SK-N-DZ (cell line): ENCODE measurements at places on chromosomes 6 and 20.

DNA sequence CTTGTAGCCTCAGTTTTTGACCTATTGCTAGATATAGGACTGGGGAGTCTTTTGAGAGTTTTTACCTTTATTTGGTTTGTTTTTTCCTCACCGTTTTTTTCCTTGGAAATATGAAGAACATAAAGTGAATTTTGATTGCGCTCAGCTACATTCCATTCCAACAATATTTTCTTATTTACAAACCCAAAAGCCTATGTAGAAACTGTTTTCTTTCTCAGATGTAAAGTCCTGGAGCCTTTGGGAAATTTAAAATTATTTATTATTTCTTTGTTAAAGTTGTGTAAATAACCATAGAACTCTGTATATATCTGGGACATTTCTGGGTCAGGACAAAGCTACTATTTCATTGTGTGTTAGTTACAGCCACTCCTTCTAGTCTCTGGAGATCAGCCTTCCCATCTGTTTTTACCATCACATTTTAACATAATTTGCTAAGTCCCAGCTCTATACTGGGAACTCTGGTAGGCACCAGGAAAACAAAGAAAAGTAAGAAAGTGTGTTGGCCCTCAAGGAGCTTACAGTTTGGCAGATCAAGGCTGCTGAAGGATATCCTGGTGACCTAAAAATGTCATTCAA lies 68.8 kb downstream of the JAG1 start:
- no peak for DNase-seq

DNA sequence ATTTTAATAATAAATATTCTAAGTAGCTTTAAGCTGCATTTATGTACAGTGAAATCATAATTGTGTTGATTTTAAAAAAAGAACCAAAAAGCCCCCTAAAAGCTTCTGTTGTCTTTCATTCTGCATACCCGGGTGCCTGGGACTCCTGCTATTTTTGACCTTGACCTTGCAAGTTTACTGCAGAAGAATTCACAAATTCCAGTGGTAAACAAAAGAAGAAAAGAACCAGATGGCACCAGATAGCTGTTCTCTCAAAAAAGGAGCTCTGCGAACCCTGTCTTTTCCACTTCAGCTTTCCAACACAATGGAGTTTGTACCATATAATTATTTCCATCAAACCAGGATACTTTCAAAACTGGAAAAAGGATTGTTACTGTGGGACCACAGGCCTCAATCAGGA lies 363.3 kb downstream of the SMOC2 start:
- DNase-seq = no peak

- DNase-seq = no peak
These were observed 31.1 kb downstream of the TFAP2B start for GRCh38 chr6:50849796-50850180.

DNA sequence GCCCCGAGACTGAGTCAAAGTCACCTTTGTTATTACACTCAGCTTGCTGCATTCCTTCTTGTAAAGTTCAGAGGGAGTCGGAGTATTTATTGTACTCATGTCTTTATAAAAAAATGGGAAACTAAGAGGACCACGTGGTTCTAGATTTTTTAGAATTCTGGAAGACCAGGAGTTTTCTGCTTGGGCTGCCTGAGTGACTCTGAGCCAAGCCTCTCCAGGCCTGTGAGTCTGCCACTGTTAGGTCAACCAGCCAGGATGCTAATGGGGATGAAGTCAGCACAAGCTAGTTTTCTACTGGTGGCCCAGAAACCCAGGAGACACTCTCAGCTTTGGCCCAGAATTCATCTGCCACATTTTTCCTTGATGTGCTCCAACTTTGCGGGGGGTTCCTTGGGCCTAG lies 453.5 kb upstream of the SULF2 start:
- DNase-seq = no peak

DNA sequence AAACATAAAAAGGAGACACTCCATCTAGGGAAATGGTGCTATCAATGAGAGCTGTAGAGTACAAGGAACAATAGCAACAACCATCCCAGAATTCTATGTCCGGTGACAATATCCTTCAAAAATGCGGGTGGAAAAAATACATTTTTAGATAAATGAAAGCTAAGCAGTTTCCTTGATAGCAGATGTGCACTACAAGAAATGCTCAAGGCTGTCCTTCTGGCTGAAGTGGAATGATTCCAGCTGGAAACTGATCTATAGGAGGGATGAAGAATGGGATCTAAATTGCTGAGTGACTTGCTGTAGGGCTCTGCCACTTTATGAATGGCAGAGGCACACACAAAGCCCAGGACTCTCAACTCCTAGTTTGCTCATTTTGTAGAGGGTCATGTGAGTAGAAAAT lies 763.1 kb downstream of the C6orf118 start:
- no peak for DNase-seq

- no peak for DNase-seq
These were observed 20.5 kb downstream of the JPH2 start for GRCh38 chr20:44166477-44166876.
